ENCODE measurements at places on chromosomes 3 and 15.

GRCh38 chr3:122559906-122560305, 4.2 kb downstream of the PARP9 start:
- no peak for DNase-seq

GRCh38 chr3:145649368-145649887, 511.6 kb downstream of the PLOD2 start:
- no peak for DNase-seq

- DNase-seq = no peak
Measured at GRCh38 chr3:31971607-31972006, 9.5 kb downstream of the OSBPL10 start.

DNA sequence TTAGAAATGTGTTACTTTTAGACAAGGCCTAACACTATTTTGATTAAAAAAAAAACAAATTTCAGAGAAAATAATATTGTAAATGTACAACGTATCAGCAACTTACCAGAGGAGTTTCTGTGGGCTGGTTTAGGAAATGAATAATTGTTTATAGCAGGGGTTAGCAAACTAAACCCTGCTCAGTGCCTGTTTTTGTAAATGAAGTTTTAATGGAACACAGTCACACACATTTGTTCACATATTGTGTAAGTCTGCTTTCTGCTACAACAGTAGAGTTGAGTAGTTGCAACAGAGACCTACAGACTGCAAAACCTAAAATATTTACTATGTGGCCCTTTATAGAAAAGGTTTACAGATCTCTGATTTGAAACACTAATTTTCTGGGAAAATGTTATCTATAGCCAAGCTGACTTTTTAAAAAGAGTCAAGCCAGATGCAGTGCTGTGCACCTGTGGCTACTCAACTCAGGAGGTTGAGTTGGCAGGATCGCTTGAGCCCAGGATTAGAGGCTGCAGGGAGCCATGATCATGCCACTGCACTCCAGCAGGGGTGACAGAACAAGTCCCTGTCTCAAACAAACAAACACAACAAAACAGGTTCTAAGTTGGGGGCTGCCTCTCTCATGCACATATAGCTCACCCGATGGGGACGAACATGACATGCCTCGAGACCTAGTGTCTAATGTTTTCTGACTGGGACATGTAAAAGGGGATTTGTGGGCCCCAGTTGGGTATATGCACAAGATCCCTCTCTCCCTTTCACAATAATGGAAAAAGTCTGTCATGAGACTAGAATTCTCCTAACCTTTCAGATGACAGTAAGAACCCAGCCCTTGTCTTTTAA, 182.5 kb downstream of the TNIK start:
- no peak for DNase-seq

DNA sequence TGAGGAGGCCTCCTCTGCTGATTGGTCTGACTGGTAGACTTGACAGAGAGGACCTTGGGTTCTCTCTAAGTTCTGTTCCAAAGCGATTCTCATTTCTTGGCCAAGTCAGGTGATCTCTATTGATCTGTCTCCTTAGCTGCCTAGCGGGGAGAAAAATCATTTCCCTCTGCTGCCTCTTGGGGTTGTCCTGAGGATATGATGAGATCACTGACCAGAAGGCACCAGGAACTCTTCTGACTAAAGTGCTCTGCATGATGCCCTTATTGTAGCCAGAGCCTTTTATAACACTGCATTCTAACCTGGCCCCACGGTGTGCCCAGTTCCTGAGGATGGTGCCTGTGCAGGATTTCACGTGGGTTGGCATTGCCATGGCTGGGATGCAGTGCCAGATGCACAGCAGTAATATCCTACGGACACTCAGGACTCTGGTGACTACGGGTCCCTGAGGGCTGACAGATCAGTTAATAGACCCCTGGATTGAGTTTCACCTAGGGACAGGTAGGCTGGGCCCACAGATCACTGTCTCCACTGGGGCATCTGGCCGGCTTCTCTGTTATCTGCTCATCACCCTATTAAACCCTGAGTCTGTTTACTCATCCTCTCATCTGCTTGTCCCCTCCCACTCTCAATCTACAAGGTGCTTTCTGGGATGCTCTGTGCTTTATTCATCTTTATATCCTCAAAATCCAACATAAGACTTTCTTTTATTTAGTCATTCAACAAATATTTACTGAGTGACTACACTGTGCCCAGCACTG, 3.9 kb upstream of the HEG1 start:
- no peak for DNase-seq

DNA sequence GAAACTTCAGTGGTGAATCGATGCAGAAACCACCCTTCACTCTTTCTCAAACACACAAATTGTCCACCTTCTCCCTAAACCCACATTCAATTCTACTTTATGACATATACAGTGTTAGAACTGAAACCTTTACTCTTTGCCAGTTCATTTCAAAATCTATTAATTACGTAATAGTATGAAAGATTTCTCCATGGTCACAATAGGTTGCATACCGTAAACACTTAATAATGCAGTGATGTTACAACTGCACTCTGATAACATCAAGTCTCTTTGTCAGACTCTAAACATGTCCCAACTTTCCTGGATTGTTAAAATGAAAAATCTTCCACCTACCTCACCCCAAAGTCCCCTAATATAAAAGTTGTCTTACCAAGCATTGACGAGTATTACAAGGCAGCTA, 111.8 kb upstream of the PROK2 start:
- DNase-seq = no peak

- no peak for DNase-seq
Measured at GRCh38 chr3:39205919-39206516, 13.6 kb upstream of the XIRP1 start.

DNA sequence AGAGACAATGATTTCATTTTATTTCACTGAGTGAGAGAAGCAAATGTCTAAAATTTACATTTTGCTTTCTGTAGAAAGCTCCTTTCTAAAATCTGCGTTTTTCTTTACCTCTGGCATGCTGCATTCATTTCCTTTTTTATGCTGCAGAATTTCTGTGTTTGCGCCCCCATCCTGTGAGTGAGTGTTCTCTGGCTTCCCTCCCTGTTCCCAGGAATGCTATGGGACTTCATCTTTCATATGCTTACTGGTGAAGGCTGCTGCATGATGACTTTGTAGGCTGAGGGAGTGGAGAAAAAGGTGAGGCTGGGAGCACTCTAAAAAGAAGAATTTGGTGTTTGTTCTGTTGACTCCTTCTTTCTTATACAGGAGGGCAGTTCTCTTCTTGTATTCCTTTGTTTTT, 7.7 kb upstream of the TMC3 start:
- no peak for DNase-seq

DNA sequence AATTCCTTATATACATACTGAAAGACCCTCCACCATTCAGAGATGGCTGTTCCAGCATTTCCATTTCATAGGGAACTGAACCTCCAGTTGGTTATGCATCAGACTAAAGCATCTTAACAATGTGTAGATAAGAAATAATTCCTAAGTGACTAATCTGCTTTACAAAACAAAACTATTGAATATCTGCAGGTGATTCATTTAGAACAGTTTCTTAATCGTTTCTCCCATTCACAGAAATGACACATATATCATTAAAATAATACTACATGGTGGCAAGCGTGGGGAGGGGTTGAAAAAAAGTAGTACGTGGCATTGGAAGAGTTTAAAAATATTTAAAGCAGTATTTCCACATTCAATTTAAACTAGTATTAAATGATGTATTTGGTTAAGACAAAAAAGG, 19.5 kb downstream of the COPS2 start:
- no peak for DNase-seq

GRCh38 chr3:39712413-39713048, 96.9 kb upstream of the MYRIP start:
- no peak for DNase-seq

GRCh38 chr3:99901200-99901926, 83.7 kb downstream of the CMSS1 start:
- DNase-seq = no peak

- no peak for DNase-seq
Measured at GRCh38 chr15:31338879-31339557, 12.4 kb downstream of the KLF13 start.

- DNase-seq = no peak
Measured at GRCh38 chr15:33204087-33204486, 9.6 kb upstream of the FMN1 start.

- DNase-seq = no peak
Measured at GRCh38 chr3:63911509-63911872, 692 bp downstream of the SCAANT1 start.

DNA sequence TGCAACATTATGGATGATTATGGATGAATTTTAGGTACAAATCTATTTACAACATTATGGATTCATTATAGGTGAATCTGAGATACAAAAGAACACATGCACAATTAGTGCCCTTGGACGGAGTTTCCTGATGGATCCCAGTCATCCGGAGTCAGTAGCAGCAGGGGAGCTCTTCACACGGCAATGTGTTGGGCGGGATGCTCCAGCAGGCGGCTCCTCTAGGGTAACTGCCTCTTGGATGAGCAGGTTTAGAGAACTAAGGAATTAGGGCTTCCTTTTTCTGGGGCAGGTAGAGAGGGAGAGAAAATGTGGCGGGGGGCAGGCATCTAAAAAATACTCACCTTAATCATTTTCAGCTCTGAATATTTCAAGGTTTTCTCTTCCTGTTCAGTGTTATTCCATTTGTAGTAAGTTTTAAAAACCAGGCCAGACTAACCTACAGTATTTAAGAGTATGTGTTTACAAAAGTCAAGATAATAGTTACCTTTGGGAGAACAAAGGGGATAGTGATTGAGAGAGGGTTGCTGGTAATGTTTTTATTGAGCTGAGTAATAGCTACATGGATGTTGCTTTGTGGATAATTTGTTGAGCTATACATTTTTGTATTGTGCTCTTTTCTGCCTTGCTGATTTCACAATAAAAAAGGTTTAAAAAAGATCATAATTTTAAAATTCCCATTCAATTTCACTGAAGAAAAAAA, 27.4 kb upstream of the GOLM2 start:
- DNase-seq = no peak

- no peak for DNase-seq
Measured at GRCh38 chr3:117230924-117231323, 521.3 kb downstream of the TUSC7 start.

DNA sequence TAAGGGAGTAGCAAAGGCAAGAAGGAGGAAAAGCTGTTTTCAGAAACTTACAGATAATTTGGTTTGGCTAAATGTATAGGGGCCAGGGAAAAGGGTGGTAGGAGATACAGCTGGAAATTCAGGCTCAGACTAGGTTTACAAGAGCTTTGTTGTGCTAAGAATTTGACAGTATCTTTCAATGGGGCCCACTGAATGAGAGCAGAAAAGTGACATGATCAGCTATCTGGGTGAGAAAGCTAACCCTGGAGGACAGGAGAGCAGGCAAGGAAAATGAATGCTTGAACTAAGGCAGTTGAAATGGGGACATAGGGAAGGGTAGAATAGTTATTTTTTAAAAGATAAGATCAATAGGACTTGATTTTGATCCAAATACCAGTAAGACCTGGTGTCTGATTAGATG, 2.8 kb upstream of the EIF4G1 start:
- DNase-seq = no peak

DNA sequence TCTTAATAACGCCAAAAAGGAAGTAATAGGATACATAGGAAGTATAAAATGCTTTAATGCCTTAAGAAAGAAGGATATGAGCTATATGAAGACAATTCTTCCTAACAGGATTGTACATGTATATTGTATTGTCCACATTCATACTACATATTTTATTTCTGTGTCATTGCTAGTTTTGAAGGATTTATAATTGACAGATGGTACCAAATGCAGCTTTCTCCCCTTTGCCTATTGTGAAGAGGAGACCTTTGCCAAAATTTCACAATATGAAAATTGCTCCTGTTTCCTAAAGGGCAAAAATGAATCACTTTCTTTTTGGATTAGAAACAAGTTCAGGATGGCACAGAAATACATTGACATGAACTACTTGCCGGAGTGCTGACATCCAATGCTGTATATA, 34.8 kb upstream of the EOMES start:
- no peak for DNase-seq

GRCh38 chr3:9206287-9206686, 43.2 kb downstream of the SRGAP3 start:
- no peak for DNase-seq

DNA sequence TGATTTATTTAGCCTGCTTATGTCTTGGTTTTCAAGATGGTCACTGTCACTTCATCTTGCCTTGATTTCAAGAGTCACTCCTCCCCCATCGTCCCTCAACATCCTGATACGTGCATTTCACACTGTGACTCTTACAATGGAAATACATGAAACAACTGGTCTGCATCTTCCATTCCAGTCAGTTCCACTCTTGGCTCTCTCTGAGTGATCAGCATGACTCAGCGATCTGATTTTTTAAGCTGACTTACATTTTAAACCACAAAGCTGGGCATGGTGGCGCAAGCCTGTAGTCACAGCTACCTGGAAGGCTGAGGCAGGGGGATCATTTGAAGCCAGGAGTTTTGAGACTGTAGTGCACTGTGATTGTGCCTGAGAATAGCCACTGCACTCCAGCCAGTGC, 271.2 kb upstream of the ROPN1 start:
- no peak for DNase-seq

- no peak for DNase-seq
Measured at GRCh38 chr3:42796332-42796885, 7.9 kb downstream of the HIGD1A start.

GRCh38 chr15:42955518-42955917, 34.9 kb upstream of the TTBK2 start:
- no peak for DNase-seq

DNA sequence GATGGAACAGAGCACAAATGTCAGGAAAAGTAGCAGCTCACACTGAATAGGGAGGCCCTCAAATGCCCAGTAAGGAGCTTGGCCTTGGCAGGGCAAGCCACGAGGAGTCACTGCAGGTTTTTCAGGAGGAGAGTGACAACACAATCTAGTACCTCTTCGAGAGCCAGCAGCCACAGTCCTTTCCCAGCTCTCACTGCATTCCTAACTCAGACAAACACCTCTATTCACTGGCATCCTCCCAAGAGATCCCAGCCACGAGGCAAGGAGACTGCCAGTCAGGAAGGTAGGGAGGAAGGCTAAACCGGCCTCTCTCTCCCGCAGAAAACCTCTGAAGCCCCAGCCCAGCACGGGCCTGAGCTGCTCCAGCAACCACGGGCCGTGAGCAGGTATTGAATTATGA, 146.0 kb upstream of the SMAD3 start:
- no peak for DNase-seq

- DNase-seq = no peak
Measured at GRCh38 chr3:21642433-21642832, 108.6 kb downstream of the ZNF385D start.
